ENCODE measurements at places on chromosomes 1 and 21.

DNA sequence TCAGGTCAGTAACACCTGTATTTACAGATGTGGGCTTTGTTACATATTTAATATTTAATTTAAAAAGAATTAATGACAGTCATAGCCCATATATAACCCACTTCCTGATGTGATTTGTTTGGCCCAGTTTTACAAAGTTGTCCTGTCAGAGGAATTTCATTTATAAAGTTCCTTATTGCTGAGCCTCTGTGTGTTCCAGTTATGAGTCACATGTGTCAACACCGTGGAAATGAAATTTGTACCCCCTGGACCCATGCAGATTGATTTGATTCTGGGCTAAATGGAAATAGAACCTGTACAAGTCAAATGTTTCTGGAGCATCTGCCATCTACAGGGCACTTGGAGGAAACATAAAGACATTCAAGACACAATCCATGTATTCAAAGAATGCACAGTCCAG is 149.2 kb downstream of the CACNA1E start:
- no peak for DNase-seq

DNA sequence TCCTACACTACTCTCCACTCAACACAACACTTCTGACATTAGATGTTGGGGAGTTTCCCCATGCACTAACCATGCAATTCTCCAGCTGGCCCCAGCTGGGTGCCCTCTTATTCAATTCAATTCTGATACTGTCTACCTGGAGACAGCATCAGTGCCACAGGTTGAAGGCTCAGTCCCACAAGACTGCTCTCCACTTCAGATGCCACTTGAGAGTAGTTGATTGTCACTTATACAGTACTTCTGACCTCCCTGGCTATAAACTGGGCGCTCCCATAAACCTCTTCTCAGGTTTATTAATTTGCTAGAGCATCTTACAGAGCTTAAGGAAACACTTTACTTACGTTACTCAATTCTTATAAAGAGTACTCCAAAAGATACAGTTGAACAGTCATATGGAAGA is 442.3 kb downstream of the LRRIQ3 start:
- DNase-seq = no peak

GRCh38 chr1:233356705-233356987 is 29.1 kb downstream of the MAP3K21 start:
- DNase-seq = no peak

DNA sequence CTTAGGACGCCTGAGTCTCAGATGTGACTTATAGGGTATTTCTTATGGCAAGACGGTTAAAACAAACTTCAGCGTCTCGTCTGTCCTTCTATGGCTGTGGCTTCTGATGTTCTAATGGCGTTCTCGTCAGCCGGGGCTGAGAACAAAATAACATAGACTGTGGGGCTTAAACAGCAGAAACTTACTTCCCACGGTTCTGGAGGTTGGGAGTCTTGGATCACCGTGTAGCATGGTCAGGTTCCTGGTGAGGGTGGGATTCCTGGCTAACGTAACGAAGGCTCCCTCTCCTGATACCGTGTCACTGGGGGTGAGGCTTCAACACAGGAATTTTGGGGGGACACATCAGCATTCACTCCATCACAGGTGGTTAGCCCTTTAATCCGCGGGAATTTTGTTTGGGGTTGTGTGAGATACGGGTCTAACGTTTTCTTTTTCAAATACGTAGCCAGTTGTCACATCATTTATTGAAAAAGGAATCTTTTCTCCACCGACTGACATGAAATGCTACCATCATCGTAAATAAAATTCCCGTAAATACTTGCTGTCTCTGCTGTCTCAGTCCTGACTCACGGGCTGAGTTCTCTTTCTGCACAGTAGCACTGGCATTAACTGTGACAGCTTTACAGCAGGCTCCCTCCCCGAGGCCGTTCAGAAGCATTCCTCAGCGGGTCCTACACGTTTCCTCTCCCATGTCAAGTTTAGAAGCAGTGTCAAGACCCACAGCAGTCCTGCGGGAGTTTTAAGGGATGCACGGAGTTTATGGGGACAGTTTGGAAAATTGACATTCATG is 8.1 kb upstream of the POFUT2 start:
- no peak for DNase-seq

GRCh38 chr1:62084310-62084890 is 110.2 kb upstream of the L1TD1 start:
- no peak for DNase-seq

GRCh38 chr1:170634293-170634692 is 29.6 kb upstream of the PRRX1 start:
- no peak for DNase-seq

GRCh38 chr1:164589408-164589807 is 30.4 kb downstream of the PBX1 start:
- no peak for DNase-seq

DNA sequence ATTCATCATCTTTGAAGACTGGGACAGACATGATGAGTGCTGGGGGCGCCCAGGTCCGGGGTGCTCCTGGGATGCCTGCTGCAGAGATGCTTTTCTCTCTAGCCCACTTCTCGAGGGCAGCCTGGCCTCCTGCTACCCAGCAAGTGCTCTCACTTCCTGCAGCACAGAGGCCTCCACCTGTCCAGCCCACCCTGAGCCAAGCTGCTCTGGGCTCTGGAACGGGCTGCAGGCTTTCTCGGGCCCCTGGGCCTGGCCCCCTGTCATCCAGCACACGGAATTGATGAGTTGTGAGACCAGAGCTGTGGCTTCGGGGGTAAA is 469.5 kb upstream of the VAMP3 start:
- no peak for DNase-seq

All from stimulated activated CD4-positive, alpha-beta T cell treated with anti-CD3 and anti-CD28 coated beads, TNF-alpha, amount 100 ng/mL, for 1 hour (primary cell).